ENCODE measurements at places on chromosomes 16 and 17.
A peak's percentile ranks its signal among the peaks of the same experiment; 100 is the strongest.

GRCh38 chr16:4301968-4302367, 13.9 kb upstream of the GLIS2 start:
- H3K36me3 ChIP-seq = no peaks in the 10 kb centered on the region
- H3K4me1 ChIP-seq = peaks cover 5% of the 10 kb centered on the region
- no peak overlapping the region for H3K27ac ChIP-seq
- no peak overlapping the region for H3K4me3 ChIP-seq
- no peak for DNase-seq

GRCh38 chr17:1720856-1721386, 3.6 kb upstream of the WDR81 start:
- H3K27me3 ChIP-seq = 0 out of 2 replicates have a peak, but pooled peaks cover 2% of the 10 kb centered on the region
- no peaks in the 10 kb centered on the region for H3K36me3 ChIP-seq
- no peak overlapping the region for H3K4me3 ChIP-seq
- no peaks in the 10 kb centered on the region for H3K4me1 ChIP-seq
- no peak for DNase-seq

DNA sequence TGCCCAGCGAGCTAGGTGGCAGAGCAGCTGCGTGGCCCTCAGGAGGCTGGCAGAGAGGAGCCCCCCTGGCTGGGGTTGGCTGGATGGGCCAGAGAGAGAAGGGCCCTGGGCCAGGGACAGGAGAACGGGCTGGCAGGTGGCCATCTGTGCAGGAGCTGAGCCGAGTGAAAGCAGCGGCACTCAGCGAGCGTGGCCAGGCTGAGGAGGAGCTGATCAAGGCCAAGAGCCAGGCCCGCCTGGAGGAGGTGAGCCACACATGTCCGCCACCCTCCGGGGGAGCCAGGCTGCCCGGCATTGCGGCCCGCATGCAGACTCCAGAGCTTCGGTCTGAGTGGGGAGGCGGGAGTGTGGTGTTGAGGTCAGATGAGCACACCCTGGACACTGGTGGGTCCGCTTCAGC, 2.1 kb upstream of the RAC3 start:
- H3K36me3 ChIP-seq = no peaks in the 10 kb centered on the region
- peaks cover 15% of the 10 kb centered on the region for H3K4me1 ChIP-seq
- no peak overlapping the region for H3K4me3 ChIP-seq
- H3K27ac ChIP-seq = no peak overlapping the region

DNA sequence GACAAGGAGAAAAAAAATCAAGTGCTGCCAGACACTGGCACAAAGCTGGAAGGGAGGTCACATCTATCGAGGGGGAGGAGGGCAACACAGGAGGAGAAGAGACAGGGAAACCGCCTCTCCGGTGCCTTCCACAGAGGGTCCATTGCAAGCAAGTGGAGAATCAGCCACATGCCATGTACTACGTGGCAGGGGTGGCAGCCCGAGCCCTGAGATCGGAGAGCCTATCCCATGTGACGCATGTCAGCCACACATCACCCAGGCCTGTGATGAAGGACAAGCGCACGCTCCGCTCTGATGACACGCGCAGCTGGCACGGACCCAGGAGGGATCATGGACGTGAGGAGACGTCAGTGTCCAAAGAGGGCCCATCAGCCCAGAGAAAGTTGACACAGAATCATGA, 30.1 kb downstream of the ADCY9 start:
- H3K36me3 ChIP-seq = no peaks in the 10 kb centered on the region
- H3K4me3 ChIP-seq = no peak overlapping the region
- H3K27me3 ChIP-seq = no peaks in the 10 kb centered on the region
- peaks cover 5% of the 10 kb centered on the region for H3K4me1 ChIP-seq
- DNase-seq = no peak

- DNase-seq = no peak
- no peaks in the 10 kb centered on the region for H3K4me1 ChIP-seq
- no peaks in the 10 kb centered on the region for H3K27me3 ChIP-seq
- H3K36me3 ChIP-seq = peaks cover 2% of the 10 kb centered on the region
- H3K4me3 ChIP-seq = no peak overlapping the region
Measured at GRCh38 chr17:46072998-46073397, 73.9 kb downstream of the STH start.

GRCh38 chr17:8606401-8606800, 24.1 kb downstream of the MYH10 start:
- H3K27me3 ChIP-seq = no peaks in the 10 kb centered on the region
- H3K27ac ChIP-seq = no peak overlapping the region
- H3K36me3 ChIP-seq = no peaks in the 10 kb centered on the region

DNA sequence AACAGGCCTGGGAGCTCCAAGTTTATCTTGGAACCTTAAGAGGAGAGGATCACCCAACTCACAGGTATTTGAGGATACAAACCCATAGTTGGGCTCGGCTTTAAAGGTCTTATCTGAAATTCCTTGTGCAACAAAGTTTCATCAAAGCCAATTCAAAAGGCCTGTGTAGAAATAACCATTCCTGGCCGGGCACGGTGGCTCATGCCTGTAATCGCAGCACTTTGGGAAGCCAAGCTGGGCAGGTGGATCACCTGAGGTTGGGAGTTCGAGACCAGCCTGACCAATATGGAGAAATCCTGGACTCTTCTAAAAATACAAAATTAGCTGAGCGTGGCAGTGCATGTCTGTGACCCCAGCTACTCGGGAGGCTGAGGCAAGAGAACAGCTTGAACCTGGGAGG, 28.7 kb downstream of the C16orf54 start:
- H3K27me3 ChIP-seq = no peaks in the 10 kb centered on the region
- H3K27ac ChIP-seq = no peak overlapping the region
- no peak overlapping the region for H3K4me3 ChIP-seq
- peaks cover 2% of the 10 kb centered on the region for H3K4me1 ChIP-seq

GRCh38 chr16:68920349-68920748, 77.0 kb downstream of the TANGO6 start:
- H3K27me3 ChIP-seq = no peaks in the 10 kb centered on the region
- no peak for DNase-seq
- H3K27ac ChIP-seq = no peak overlapping the region
- no peaks in the 10 kb centered on the region for H3K36me3 ChIP-seq
- no peak overlapping the region for H3K4me3 ChIP-seq

DNA sequence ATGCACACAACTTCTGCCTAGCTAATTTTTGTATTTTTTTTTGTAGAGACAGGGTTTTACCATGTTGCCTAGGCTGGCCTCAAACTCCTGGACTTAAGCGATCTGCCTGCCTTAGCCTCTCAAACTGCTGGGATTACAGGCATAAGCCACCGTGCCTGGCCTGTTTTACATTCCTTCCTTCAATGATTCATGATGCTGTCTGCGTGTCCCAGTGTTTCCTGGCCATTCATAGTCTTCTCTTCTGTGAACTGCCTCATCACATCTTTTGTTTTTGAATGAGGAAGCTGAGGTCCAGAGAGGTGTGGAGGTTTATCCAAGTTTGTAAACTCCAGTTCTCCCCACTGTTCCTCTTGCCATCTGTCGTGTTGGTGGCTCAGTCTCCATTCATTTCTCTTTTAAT, 64.5 kb upstream of the MED9 start:
- H3K27ac ChIP-seq = no peak overlapping the region
- no peaks in the 10 kb centered on the region for H3K27me3 ChIP-seq
- no peaks in the 10 kb centered on the region for H3K36me3 ChIP-seq
- DNase-seq = no peak
- no peaks in the 10 kb centered on the region for H3K4me1 ChIP-seq

DNA sequence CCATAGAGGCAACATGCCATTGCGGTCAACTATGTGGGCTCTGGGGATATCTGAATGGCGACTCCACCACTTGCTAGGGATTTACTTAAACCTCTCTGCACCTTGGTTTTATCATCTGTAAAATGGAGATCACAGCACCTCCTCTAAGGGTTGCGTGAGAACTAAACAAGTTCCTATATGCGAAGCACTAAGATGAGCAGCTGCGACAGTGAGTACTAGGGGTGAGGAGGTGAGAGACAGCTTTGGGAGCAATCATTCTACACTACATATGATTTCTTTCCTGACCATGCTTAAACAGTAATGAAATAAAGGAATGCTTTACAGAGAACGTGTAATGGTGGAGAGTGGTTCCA, 61.4 kb downstream of the CREBBP start:
- H3K36me3 ChIP-seq = no peaks in the 10 kb centered on the region
- no peak overlapping the region for H3K4me3 ChIP-seq
- H3K27ac ChIP-seq = no peak overlapping the region
- no peaks in the 10 kb centered on the region for H3K27me3 ChIP-seq

- H3K27ac ChIP-seq = no peak overlapping the region
- no peaks in the 10 kb centered on the region for H3K4me1 ChIP-seq
- no peak for DNase-seq
Measured at GRCh38 chr17:16298140-16298662, 55.1 kb downstream of the CENPV start.

DNA sequence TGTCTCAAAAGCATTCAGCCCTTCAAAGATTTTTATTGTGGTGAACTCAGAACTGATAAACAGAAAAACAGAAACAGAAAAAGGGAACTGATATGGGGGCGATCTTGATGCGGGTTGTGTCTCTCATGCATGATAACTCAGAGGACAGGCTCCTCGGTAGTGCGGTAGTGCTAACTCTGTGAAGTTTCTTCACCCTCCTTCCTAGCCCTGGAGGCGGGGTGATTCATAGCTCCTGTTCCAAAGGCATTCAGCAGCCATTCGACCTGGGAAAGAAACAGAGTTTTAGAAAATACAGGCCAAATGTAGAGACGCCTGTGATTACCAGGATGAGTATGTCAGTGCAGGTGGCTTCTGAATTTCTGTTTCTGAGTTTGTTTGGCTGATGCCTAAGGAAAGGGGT, 5.5 kb upstream of the MAF start:
- no peak overlapping the region for H3K4me3 ChIP-seq
- DNase-seq = no peak
- no peaks in the 10 kb centered on the region for H3K36me3 ChIP-seq
- no peak overlapping the region for H3K27ac ChIP-seq
- H3K27me3 ChIP-seq = no peaks in the 10 kb centered on the region
- H3K4me1 ChIP-seq = no peaks in the 10 kb centered on the region

DNA sequence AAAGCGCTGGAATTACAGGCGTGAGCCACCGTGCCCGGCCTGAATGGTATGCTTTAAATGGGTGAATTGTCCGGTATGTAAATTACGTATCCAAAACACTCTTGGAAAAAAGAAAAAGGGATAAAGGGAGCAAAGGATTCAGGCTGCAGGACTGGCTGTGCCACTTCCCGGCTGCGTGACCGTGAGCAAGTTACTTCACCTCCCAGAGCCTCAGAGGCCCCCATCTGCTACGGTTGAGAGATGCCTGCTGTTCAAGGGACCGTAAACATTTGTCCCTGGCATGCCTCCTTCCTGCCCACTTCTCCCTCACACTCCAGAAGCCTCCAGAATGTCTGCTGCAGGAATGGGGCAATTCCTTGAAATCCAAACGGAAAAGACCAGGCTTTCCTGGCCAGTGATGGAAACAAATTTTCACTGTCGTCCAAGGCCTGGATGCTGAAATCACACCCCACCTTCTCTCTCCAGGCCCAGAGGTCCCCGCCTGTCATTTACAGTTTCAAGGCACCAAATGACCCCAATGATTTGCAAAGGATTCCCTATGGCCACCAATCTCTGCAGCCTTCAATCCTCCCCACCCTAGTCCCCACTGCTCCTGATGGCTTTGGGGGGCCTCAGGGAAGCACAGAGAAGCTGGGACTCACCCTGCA, 22.9 kb upstream of the LITAF start:
- no peak overlapping the region for H3K27ac ChIP-seq
- no peaks in the 10 kb centered on the region for H3K27me3 ChIP-seq
- no peak overlapping the region for H3K4me3 ChIP-seq
- H3K4me1 ChIP-seq = peaks cover 10% of the 10 kb centered on the region
- no peaks in the 10 kb centered on the region for H3K36me3 ChIP-seq
- no peak for DNase-seq

DNA sequence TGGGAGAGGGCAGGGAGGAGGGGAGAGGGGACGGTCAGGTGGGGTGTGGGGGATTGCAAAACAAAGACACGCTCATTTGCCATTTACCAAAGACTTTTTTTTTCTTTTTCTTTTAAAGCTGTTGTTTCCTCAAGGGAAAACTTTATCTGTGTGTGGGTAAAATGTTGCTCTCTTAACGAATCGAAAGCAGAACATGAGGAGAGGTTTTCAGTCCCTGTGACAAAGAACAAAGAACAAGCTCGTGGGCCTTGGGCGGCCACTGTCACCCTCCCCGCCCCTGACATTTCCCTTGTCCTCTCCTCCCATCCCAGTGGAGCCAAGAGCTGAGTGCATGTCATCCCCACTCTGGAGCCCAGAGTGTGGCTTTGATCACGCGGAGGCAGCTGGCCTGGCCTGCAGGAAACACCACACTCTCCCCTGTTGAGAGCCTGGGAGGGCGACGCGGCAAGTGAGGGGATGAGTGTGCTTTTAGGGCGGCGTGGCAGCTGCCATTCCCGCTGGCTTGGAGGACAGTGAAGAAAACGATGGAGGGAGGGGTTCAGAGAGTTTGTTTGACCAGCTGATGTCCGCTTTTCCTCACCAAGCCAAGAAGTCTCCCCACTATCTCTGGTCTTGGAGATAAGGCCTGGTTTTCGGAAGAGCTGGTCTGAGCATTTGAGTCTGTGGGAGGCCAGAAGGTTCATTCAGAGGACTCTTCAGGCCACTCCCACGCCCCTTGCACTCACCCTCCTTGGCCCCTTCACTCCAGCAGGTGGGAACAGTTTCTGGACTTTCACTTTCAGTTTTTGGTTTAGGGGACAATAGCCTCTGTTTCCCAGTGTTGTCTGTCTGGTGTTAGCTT, 11.4 kb downstream of the CCR7 start:
- H3K36me3 ChIP-seq = no peaks in the 10 kb centered on the region
- no peaks in the 10 kb centered on the region for H3K27me3 ChIP-seq
- no peak for DNase-seq
- no peak overlapping the region for H3K4me3 ChIP-seq
- H3K4me1 ChIP-seq = peaks cover 5% of the 10 kb centered on the region
- no peak overlapping the region for H3K27ac ChIP-seq

DNA sequence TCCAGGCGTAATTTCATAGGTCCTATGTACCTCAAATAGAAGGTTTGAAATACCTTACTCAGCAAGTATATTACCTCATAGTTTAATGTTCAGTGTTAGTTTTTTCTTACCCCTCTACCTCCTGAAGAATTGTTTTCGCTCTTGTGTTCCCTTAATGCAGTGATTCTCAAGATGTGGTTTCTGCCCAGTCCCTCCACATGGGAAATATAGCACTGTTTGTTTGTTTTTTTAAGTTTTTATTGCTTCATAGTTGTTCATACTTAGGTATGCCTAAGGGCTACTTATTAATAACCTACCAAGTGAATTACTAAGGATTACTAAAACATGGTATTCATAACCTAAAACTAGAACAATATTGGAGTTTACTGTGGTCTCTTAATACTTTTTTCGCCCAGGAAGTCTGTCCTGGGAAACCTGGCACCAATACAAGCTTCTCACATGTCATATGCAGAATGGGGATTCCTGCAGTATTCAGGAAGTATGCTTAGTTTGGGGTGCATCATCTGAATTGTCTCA, 5.0 kb downstream of the RSPRY1 start:
- H3K36me3 ChIP-seq = no peaks in the 10 kb centered on the region
- no peaks in the 10 kb centered on the region for H3K27me3 ChIP-seq
- no peak overlapping the region for H3K27ac ChIP-seq
- DNase-seq = no peak
- H3K4me1 ChIP-seq = no peaks in the 10 kb centered on the region
- H3K4me3 ChIP-seq = no peak overlapping the region

- H3K27me3 ChIP-seq = no peaks in the 10 kb centered on the region
- H3K4me3 ChIP-seq = peak overlapping the region; percentile 59
- peak; percentile 99 for DNase-seq
- H3K4me1 ChIP-seq = no peaks in the 10 kb centered on the region
- H3K36me3 ChIP-seq = no peaks in the 10 kb centered on the region
Measured at GRCh38 chr17:3754458-3755334, 31.0 kb downstream of the HASPIN start.

GRCh38 chr16:68590201-68590994, 51.3 kb downstream of the ZFP90 start:
- no peaks in the 10 kb centered on the region for H3K4me1 ChIP-seq
- no peaks in the 10 kb centered on the region for H3K36me3 ChIP-seq
- DNase-seq = peak; percentile 97
- no peaks in the 10 kb centered on the region for H3K27me3 ChIP-seq
- H3K27ac ChIP-seq = no peak overlapping the region
- H3K4me3 ChIP-seq = no peak overlapping the region
